ENCODE measurements at places on chromosomes 4 and X.

GRCh38 chr4:55507612-55508011 lies 39.1 kb downstream of the CLOCK start:
- no peak for DNase-seq

- DNase-seq: no peak
Measured at GRCh38 chrX:109774706-109775105, 41.6 kb upstream of the ACSL4 start.

DNA sequence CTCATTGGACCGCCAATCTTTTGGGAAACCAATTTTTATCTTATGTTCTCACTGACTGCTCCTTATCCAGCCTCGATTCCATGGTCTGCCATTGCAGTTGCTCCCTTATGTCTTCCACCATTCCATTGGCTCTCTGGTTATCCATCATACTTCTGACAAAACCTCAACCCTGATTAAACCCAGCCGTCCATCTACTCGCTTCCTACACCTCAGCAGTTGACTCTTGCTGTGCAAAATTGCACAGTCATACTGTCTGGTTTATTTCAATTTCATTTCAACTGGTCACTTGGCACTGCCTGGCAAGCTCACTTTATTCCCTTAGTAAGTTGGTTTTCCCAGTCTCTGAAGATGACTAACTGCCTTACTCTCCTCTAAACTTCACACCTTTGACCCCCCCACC lies 26.2 kb downstream of the ARL9 start:
- DNase-seq: no peak

DNA sequence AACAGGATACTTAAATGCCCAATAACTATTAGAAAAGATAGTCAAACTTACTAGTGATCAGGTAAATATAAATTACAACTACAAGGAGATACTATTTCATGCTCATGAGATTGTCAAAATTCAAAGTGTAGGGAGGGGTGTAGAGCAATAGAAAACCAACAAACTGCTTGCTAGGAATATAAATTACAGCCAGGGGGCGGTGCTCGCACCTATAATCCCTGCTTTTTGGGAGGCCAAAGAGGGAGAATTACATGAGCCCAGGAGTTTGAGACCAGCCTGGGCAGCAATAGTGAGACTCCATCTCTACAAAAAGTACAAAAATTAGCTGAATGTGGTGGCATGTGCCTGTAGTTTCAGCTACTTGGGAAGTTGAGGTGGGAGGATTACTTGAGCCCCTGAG lies 556.5 kb upstream of the NR3C2 start:
- DNase-seq: no peak

DNA sequence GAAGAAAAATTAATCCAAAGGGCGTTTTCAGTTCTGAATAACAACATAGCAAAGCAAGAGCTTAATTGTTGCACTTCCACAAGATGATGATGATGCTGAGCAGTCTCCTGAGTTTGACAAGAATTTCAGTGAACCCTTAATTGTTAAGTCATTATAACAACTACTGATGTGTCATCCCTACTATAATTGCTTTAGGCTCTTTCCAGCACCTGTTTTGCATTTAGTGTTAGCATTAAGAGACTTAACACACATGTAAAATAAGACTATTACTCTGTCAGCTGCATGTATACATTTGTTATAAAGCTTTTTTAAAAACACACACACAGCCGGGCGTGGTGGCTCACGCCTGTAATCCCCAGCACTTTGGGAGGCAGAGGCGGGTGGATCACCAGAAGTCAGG lies 37.9 kb upstream of the GALNT7 start:
- DNase-seq: no peak

- DNase-seq: no peak
Measured at GRCh38 chr4:6523251-6523650, 50.8 kb upstream of the PPP2R2C start.

GRCh38 chr4:114263233-114263632 lies 283.8 kb upstream of the ARSJ start:
- no peak for DNase-seq

DNA sequence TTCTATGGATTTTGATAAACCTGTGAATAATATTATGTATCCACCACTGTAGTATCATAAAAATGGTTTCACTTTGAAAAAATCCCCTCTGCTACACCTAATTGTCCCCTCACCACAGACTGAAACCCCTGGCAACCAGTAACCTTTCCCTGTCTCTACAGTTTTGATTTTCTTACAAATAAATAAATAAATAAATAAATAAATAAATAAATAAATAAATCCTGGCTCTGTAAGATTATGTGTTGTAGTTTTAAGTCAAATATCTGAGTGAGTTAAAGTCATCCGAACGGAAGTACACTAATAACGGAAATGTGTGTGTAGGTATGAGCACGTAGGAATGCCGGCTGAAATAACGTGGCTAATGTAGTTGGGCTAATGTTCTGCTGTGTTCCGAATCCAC lies 641.5 kb downstream of the GABRG1 start:
- no peak for DNase-seq

Data from skin of body (tissue), 3 donors.